Tibial nerve (tissue), 4 donors: ENCODE measurements at places on chromosomes 1 and 21. TPM values are rescaled to one million over a fixed set of nuclear protein-coding genes. Genes with fewer than 3 reads are reported as not detected.

GRCh38 chr1:75426688-75427087 is 184.2 kb downstream of the SLC44A5 start:
- DNase-seq, result no peak
- no peak overlapping the region for H3K27ac ChIP-seq
- no peaks in the 10 kb centered on the region for H3K27me3 ChIP-seq
- H3K4me3 ChIP-seq, result no peak overlapping the region
- no peaks in the 10 kb centered on the region for H3K4me1 ChIP-seq
- H3K36me3 ChIP-seq, result no peaks in the 10 kb centered on the region

Gene NTRK1
- total RNA-seq, result 0.22 TPM

DNA sequence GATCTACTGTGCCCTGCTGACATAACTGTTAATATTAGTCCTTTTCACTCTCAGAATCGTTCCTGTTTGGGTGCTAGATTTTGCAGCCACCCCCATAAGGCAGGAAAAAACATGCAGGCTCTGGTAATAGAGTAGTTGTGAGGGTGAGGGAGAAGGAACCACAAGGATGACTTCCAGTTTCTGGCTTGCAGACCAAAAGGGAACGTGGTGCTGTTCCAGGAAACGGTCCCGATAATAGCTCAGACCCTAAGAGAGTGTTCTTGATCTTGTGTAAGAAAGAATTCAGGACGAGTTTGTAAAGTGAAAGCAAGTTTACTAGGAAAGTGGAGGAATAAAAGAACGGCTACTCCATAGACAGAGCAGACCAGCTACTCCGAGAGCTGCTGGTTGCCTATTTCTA is 50.7 kb upstream of the RHOU start:
- no peaks in the 10 kb centered on the region for H3K27me3 ChIP-seq
- H3K4me1 ChIP-seq, result no peaks in the 10 kb centered on the region
- H3K4me3 ChIP-seq, result no peak overlapping the region
- H3K36me3 ChIP-seq, result no peaks in the 10 kb centered on the region
- no peak for DNase-seq
- H3K27ac ChIP-seq, result no peak overlapping the region

GRCh38 chr21:25054689-25055088 is 552.6 kb downstream of the MRPL39 start:
- no peak for DNase-seq
- no peaks in the 10 kb centered on the region for H3K36me3 ChIP-seq
- H3K27me3 ChIP-seq, result no peaks in the 10 kb centered on the region
- H3K27ac ChIP-seq, result no peak overlapping the region
- no peak overlapping the region for H3K4me3 ChIP-seq
- no peaks in the 10 kb centered on the region for H3K4me1 ChIP-seq
